ENCODE measurements at places on chromosomes 6 and 20.

DNA sequence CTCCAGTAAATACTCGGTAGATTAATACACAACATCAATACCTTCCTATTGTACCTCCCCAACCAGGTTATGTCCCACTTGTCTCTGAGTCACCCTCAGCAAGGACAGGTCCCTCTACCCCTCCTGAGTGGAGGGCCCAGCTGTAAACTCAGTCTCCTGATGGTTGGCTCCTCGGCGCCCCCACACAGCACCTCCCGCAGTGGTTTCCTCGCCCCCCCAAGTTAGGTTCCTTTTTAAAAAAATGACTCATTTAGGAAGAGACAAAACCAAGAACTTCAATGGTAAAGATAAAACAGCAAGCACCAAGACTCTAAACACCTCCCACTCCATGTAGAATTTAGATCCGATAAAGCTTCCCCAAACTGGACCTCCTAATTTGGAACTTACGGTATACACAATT lies 83.5 kb downstream of the TRERF1 start:
- no peak for DNase-seq

GRCh38 chr20:19996917-19997316 lies 20.2 kb upstream of the NAA20 start:
- no peak for DNase-seq

GRCh38 chr20:20303742-20304141 lies 64.2 kb upstream of the INSM1 start:
- DNase-seq, result no peak

- no peak for DNase-seq
Observed at GRCh38 chr20:45860560-45861220, 3.3 kb downstream of the ZSWIM3 start.

DNA sequence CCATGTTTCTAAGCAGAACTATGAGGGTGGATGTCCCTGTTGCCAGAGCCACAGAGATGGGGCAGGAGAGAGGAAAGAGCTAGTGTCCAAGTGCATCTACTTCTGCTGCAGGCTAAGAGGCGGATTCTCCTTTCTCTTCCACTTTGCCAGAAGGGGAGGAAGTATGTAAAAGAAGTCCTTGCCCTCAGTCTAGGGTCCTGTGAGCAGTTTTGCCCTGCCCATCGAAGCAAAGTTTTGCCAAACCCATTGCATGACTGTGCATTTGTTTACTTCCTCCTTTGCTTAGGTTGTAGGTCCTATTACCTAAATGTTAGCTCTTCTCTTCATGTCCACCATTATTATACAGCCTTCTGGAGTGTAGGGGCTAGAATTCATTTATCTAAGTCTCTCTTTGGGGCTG lies 106.2 kb upstream of the ARMC2 start:
- DNase-seq, result no peak

GRCh38 chr6:5053038-5053437 lies 32.1 kb upstream of the PPP1R3G start:
- no peak for DNase-seq

- no peak for DNase-seq
Observed at GRCh38 chr6:35435074-35435837, 16.9 kb upstream of the FANCE start.

DNA sequence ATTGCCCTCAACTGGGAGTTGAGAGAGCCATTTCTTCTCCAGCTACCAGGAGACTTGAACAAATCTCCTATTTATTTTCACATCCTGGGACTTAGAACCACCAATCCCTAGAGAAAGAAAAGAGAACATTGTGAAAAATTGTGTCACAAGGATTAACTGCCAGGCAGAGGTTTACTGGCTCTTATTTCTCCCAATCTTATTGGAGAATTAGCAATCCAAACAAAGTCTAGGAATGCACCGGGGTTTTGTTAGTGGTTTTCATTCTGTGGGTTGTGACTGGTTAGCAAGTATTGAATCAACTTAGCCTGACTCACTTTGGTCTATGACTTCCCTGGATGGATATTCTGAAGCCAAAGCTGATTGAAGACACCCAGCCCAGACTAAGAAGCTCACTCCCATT lies 21.2 kb upstream of the ENPP5 start:
- no peak for DNase-seq

DNA sequence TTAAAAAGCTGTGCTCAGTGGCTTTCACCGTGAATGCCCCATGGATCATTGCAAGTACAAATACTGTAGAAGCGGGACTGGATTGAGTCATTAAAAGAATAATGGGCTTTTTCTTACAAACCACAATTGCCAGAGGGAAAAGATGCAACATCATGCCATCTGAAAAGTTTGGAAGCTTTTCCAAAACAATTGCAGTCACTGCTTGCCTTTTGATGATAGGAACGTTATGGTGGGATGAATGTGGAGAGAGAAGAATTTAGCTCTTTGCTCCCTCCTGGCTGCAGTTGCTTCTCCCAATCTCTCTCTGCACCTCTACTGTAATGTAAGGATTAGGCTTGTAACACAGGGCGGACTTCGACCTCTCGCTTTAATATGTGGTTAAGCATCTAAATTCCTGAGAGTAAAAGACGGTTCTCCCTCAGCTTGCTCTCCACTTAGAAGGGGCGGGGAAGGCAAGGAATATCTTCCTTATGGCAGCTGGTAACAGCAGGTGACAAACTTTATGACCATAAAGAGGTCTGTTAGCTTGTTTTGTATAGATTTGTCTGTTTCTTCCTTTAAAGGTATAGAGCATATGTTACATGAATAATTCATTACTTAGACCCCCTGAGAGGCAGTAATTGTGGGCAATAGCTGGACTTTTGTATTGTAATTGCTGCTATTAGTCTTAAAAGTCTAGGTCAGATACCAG lies 376.1 kb downstream of the UTRN start:
- no peak for DNase-seq
